Activated gamma-delta T cell (primary cell): ENCODE measurements at places on chromosomes 5 and 9.

GRCh38 chr9:116219686-116220085, 66.1 kb downstream of the PAPPA start:
- no peak for DNase-seq

DNA sequence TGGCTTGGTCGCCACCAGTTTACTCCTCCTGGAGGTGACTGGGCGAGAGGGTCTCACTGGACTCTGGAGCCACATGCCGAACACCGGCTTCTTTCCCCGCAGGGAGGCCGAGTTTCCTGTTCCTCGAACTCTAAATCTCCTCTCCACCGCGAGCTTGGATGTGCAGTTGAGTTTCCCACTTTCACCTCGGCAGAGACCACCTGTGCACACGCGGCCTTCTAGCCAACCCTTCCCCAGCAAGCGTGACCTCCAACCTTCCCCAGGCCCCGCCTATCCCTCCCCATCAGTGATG, 380.1 kb downstream of the IRX2 start:
- DNase-seq: no peak

- DNase-seq: no peak
Measured at GRCh38 chr9:107438211-107439031, 51.1 kb downstream of the KLF4 start.

GRCh38 chr5:178186427-178186826, 744 bp downstream of the GMCL2 start:
- DNase-seq: no peak

- DNase-seq: no peak
Measured at GRCh38 chr9:125332527-125332926, 70.9 kb downstream of the GAPVD1 start.

- no peak for DNase-seq
Measured at GRCh38 chr9:81724242-81724889, 35.0 kb upstream of the TLE1 start.

GRCh38 chr5:92809855-92810465, 771.1 kb downstream of the NR2F1-AS1 start:
- no peak for DNase-seq

GRCh38 chr5:34542818-34543217, 113.3 kb upstream of the RAI14 start:
- DNase-seq: no peak

DNA sequence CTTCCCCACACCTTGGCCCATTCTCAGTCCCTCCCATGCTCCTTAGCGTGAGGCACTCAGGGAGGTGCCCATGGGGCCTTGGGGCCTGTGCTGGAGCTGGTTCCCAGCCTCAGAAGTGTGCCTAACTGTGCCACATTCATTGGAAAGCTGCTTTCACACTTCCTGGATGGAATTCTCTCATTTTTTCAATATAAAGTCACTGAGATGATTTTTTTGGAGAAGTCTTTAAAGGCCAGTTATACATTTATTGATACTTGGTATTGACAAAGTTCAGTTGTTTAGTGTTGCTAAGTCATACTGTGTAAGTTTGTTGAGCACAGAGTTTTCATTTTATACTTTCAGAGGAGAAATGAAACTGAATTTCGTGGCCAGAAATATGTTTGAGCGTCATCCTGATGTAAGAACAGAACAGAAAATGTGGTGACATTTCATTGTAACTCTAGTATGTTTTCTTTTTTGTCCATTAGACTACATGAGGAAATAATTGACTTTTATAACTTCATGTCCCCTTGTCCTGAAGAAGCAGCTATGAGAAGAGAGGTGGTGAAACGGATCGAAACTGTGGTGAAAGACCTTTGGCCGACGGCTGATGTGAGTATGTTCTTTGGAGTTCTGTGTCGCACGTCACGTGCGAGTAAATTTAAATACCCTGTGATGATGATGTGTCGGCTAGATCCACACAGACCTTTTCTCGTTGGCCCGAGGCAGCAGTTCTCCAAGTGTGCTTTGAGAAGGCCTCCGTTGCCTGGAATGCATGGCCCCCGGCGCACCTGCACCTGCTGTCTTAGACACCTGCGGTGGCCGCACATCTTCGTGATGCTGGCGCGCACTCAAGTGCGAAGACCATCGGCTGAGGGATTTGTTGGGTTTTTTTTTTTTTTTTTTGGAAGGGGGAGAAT, 24.1 kb downstream of the TENT4A start:
- no peak for DNase-seq

DNA sequence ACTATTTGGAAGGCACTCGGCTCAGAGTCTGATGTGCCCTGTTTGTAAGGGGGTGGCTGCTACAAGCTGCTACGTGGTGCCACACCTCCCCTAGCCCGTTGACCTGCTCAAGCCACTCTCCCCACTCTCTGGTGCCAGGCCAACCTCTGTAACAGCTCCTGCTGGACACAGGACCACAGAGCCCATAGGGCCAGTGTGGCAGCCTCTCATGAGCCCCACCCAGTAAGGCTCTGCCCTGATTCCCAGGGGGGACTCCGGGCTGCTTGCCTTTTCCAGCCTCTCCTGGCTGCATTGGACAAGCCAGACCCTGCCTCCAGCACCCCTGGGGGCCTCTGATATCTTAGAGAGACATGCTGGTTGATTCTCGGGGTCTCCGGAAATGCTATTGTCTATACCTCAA, 53.3 kb upstream of the ANGPTL2 start:
- DNase-seq: no peak

DNA sequence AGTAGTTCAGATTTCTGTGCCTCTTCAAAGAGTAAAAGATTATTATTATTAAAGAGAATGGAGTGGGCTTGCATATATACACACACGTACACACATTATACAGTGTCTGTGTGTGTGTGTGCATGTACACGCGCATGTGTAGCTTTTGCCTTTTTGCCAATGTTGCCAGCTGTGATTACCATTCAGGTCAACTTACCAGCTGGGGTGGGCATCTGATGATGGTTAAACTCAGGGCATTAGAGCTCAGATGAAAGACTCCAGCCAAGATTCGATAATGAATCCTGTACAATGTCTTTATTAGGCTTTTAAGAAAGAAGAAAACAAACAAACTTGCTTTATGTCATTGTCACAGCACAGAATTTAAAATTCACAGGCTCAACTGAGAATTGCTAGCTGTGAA, 296.5 kb upstream of the DMAC1 start:
- DNase-seq: no peak
